NCI-H460 (cell line): ENCODE measurements at places on chromosomes 7 and 10.

DNA sequence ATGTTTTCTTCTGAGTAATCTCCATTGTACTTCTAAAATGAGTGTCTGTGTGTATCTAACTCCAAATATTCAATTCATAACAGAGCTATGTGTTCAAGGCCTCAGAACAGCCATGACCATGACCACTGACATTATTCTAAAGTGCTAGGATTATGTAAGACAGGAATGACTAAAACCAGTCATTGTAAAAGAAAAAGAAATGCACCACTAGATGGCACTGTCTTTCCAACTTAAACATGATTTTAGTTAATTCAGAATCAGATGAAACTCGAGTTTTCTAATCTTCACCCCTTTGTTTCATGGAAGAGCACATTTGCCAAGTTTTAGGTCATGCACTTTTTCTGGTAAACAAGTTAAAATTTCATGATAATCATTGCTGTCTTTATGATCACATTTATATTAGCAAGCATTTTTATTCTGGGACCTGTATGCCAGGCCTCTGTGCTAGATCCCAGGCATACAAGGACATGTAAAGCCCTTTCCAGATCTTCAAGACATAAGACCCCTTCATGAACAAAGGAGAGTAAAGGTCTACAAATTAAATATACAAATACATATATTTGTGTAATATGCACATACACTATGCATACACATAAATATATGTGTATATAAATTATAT lies 26.1 kb upstream of the RSU1 start:
- DNase-seq = peak; percentile 70

- no peak for DNase-seq
Observed at GRCh38 chr7:142771353-142771723, 568 bp downstream of the PRSS2 start.

DNA sequence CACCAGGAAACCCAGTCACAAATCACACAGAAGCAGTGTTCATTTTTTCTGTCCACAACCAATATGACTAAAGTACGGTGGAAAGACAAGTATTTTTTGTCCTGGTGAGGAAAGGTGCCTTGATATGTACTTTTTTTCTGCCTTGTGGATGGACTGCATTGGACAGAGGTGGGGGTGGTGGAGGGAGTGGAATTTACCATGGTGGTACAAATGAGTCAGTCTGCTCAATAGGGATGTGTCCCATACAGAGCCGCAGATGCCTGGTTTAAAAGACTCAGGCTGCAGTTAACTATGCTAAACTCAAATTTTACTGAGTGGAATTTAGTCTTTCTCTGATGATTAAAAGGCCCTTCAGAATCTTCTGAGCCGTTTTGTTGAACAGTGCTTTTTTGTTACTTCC lies 674.5 kb upstream of the GALNT17 start:
- DNase-seq = no peak

- DNase-seq = no peak
Observed at GRCh38 chr10:91562839-91563581, 69.9 kb downstream of the PPP1R3C start.

DNA sequence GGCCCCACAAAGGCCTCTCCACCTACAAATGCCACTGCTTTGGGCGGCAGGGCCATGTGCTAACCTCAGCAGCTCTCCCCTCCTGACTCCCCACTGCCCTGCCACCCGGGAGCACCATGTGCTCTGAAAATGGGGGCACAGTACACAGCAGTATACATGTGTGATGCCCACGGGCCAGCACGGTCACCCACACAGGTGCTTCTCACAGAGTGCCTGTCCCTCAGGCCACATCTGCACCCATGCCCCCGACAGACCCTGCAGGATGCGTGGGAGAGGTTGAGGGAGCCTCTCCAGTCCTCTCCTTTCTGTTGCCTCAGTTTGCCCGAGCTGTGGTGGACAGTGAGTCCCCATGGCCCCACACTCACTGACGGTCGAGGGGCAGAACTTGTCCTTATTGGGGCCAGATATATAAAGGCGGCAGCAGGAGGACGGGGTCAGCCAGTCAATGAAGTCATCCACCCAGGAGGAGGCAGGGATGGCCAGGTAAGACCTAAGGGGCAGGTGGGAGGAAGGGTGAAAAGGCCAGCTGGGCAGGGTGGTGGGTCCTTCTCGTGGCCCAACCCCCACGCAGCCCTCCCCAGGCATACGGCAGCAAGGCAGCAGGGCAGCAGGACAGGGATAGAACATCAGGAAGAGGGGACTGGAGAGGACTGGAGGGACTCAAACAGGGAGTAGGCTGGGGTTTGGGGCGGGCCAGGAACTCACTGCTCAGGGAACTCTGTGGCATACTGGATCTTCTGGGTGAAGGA lies 19.6 kb downstream of the NPC1L1 start:
- DNase-seq = no peak

DNA sequence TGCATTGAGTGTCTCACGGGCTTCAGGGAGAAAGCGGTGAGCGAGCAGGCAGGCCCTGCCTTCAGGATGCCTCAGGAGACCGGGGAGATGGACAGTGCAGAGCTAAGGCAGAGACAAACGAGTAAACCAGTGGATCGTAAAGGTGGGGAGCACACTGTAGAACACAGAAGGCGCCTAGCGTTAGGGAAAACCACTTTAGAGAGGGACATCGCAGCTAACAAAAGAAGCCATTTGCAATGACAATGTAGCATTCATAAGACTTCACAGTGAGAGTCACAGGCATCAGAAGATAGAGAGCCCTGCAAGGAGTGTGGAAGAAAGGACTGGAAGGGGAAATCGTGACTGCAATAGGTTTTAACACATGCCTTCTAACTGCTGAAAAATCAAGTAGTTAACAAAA lies 54.9 kb upstream of the TMEM273 start:
- DNase-seq = no peak

- DNase-seq = no peak
Observed at GRCh38 chr10:1544929-1545328, 192.4 kb downstream of the ADARB2 start.

GRCh38 chr10:88413412-88413811 lies 169.7 kb downstream of the RNLS start:
- no peak for DNase-seq

GRCh38 chr10:60870803-60871202 lies 73.2 kb downstream of the RHOBTB1 start:
- DNase-seq = no peak

DNA sequence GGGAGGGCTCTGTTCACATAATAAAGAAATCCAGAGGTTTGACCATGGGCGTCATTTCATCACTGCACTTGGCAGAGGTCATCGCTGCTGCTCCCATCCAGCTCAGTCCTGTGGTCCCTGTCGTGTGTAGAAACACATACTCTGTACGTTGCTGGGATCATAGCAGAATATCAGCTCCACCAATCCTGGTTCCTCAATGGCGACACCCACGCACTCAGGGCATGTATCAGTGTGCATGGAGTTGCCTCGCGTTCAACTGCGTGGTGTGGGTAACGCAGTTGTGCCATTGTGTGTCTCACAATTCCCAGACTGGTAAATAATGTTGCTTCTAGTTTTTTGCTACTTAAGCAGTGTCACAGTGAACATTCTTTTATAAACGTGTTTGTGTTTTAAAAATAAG lies 111.1 kb downstream of the LHPP start:
- DNase-seq = no peak

GRCh38 chr7:922334-923107 lies 32.0 kb downstream of the ADAP1 start:
- no peak for DNase-seq

- no peak for DNase-seq
Observed at GRCh38 chr7:70790215-70791073, 341.5 kb upstream of the GALNT17 start.

DNA sequence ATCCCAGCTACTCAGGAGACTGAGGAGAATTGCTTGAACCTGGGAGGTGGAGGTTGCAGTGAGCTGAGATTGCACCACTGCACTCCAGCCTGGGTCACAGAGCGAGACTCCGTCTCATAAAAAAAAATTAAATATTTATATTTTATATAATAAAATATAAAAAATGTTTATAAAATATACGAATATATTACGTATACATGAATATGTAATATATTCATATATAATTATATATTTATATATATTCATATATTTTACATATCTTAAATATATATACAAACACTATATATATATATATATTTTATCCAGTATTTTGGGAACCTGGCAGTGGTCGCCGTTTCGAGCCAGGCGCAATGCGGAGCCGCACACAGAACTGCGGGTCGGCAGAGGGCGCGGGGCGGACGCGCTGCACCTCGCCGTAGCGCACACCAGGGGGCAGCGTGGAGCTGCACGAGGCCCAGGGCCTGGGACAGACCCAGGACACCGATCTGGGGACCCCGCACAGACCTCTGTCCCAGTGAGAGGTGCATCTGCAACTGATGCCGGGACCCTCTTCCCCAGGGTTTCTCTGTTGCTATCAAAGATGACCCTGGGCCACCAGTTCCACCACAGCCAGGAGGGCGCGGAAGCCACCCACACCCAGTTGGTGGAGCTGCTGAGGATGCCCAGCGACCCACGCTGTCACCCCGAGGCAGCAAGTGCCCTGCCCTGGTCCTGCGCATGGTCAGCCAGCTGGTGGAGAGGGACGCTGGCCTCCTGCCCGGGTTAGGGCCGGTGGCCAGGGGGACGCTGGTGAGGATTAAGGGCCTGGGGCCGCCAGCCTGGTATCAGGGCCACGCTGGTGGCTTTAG lies 22.7 kb downstream of the AP5Z1 start:
- DNase-seq = peak; percentile 41
